ENCODE measurements at places on chromosomes 7 and 10.

GRCh38 chr10:13684806-13685482, 98.2 kb downstream of the PRPF18 start:
- DNase-seq: no peak

DNA sequence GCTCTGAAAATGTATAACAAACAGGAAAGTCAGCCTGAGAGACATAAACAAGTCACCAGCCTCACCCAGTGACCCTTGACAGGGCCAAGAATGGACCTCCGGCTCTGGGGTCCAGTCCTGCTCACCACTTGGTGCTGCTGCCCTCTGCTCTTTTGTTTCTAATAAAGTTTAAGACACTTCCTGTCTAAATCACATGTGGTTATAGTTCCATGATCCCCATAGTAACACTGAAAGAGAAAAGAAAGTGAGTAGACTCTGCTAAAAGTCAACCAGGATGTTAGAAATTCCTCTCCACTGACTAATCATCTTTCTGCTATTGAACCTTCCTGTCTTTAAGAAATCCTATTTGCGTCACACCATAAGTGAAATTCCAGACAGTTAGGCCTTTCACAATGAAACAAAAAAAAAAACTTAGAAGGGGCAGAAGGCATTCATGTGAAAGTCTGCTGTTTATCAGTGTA, 179.2 kb upstream of the BET1 start:
- DNase-seq: no peak

DNA sequence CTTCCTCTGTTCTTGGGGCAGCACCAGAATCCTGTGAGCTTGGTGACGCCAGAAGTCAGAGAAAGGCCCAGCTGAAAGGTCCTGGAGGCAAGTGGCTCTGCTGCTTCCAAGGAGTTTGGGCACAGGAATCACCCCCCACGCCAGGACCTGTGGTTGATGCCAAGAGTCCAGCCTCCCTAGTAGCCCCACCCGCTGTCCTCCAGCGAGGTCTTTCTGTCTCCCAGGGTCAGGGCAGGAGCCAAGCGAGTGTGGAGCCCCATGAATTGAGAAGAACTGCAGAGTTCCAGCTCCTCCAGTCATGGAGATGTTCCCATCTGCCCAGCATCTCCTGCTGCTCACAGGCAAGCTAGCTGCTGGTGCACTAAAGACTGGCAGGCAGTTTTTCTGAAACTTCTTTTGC, 631.7 kb upstream of the MGMT start:
- no peak for DNase-seq

DNA sequence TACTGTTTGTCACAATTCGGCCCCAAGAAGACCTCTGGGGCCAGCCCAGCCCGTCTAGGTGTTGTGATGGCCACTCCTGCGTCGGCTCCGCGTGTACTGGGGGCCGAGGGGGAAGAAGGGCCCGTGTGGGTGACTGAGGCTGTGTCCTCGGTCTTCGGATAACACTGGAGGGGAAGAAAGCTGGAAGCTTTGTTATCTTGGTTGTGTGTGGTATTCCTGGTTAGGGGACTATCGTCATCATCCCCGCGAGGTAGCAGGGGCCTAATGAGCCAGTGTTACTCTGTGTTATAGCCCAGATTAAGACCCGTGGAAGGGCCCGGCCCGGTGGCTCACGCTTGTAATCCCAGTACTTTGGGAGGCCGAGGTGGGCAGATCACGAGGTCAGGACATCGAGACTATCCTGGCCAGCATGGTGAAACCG, 854 bp downstream of the MTG1 start:
- DNase-seq: no peak

Measured in left lobe of liver (tissue), 2 donors.